Stimulated activated CD4-positive, alpha-beta T cell treated with anti-CD3 and anti-CD28 coated beads, Interleukin-1b, Interleukin-23, amount 100 ng/mL, for 1 hour (primary cell): ENCODE measurements at places on chromosomes 4 and X.

DNA sequence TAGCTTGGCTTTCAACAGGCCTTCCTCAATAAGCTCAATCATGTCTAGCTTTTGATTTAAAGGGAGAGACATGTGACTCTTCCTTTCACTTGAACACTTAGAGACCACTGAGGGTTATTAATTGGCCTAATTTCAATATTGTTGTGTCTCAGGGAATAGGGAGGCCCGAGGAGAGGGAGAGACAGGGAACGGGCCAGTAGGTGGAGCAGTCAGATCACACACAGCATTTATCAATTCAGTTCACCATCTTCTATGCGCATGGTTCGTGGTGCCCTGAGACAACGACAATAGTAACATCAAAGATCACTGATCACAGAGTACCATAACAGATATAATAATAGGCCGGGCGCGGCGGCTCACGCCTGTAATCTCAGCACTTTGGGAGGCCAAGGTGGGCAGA lies 17.8 kb downstream of the ZNF81 start:
- DNase-seq, result no peak

DNA sequence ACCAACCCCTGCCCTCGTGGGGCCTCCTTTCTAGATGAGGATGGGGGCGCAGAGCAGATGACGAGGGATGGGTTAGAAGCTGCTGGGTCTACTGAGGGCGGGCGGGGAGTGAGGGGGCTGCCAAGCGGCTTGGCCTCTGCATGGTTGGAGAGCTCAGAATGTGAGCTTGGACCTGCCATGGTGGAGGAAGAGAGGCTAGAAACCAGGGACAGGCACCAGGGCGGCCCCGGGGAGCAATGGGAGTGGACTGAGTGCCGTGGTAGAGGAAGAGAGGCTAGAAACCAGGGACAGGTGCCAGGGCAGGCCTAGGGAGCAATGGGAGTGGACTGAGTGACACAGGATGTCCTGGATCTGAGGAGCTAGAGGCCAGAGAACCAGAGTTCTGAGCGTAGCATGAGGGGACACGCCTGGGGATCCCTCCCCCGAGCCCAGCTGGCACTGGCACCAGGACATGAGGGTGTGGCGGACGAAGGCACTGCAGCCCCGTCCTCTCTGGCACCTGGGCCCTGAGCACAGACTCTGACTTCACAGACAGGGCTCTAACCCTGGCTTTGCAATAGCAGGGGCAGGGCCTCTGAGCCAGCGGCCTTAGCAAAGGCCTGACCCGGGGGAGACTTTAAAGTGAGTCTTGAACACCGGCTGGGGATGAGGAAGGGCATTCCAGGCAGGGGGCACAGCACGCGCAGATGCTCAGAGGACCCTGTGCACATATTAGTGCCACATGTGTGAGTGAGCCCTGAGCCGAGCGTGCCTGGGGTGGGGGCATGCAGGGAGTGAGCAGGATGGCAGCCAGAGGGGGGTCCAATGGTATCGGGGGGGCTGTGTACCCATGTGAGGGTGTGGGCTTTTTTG lies 214.0 kb upstream of the PSAPL1 start:
- no peak for DNase-seq

DNA sequence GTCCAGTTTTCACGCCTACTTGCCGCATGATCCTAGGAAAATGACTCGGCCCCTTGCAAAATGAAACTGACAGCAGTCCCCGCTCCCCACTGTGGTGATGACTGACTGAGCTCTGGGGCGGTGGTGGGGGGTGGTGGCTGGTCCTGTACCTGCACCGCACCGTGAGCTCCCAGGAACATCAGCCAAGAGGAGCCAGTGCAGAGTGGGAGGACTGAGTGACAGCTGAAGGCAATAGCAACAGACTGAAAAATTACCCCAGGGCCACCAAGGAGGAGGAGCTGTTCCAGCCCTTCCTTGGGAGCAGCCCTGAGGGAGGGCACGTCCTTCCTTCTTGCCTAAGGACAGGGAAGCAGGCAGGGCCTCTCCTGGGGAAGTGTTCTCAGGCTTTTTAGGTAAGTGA lies 2.4 kb upstream of the C4orf50 start:
- DNase-seq, result no peak

GRCh38 chrX:105876658-105877057 lies 54.3 kb downstream of the NRK start:
- DNase-seq, result no peak

GRCh38 chr4:30717208-30718020 lies 2.8 kb upstream of the PCDH7 start:
- DNase-seq, result no peak

DNA sequence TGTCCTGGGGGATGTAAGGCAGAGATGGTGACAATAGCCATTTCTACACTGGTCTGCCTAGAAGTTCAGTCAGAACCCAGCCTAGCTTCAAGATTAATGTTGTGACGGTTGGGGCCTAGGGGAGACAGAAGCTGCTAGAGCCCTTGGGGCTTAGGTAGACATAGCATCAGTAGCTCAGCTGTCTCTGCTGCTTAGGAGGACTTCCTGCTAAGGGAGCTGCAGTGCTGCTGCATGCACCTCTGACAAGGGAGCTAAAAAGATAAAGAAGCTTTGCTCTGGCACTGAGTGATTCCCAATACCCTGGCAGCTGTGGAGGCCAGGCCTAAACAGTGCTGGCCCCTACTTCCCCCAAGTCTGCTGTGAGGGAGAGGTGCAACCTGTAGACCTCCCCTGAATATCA lies 116.0 kb downstream of the CT47B1 start:
- DNase-seq, result no peak

- no peak for DNase-seq
Measured at GRCh38 chr4:164596927-164597326, 157.0 kb upstream of the SMIM31 start.

- no peak for DNase-seq
Measured at GRCh38 chr4:15587649-15588048, 67.5 kb downstream of the FBXL5 start.

DNA sequence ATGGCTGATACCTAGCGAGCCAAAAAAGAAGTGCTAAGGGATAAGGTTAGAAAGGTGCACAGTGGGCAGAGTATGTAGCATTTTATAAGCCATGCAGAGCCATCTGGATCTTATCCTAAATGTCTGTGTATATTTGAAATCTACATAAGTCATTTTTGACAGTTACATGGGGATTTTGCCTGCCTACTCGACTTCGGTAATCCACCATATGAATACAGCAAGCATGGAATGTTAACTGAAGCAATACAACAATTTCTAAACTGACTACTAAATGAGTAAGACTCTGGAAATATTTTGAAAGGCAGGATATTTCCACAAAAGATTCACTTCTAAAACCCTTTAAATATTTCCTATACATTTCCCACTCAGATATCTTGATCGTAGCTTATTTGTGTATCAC lies 122.5 kb downstream of the KCNIP4 start:
- no peak for DNase-seq

- DNase-seq, result no peak
Measured at GRCh38 chr4:98641906-98642668, 16.3 kb downstream of the TSPAN5 start.
